ENCODE measurements at places on chromosomes 7 and 10.

DNA sequence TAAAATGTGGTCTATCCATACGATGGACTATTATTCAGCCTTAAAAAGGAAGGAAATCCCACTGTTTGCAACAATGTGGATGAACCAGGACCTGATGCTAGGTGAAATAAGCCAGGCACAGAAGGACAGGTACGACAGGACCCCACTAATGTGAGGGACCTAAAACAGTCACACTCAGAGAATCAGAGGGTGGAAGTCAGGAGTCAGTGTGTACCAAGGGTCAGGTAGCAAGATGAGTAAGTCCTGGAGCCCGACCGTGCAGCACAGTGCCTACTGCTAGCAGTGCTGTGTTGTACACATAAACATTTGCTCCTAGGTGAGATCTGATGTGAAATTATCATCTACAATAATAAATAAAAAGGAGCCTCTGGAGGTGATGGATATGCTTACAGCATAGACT is 322.3 kb downstream of the GLRX3 start:
- no peak for DNase-seq

GRCh38 chr10:19638896-19639233 is 177.4 kb upstream of the PLXDC2 start:
- DNase-seq: no peak

- no peak for DNase-seq
These were observed 41.6 kb downstream of the DNAJB9 start for GRCh38 chr7:108611268-108611667.

DNA sequence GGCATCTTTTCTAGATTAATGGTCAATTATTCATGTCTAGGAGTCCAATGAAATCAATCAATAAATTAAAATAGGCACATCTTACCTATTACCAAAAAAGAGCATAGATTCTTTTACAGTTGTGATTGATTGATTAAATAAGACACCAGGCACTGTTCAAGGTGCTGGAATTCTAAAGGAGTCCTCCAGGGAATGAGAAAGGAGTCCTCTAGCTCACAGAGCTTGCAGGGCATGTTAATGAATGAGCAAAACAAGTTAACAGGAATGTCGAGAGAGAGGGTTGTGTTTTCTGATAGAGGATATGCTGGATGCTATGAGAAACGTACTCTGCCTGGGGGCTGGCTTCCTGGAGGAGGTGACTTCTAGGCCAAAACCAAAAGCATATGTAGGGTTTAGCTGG is 191.4 kb downstream of the BMPER start:
- no peak for DNase-seq

GRCh38 chr7:93817526-93817925 is 73.0 kb downstream of the TFPI2 start:
- DNase-seq: no peak

GRCh38 chr7:116353647-116354046 is 143.3 kb downstream of the TES start:
- DNase-seq: peak; percentile 15

DNA sequence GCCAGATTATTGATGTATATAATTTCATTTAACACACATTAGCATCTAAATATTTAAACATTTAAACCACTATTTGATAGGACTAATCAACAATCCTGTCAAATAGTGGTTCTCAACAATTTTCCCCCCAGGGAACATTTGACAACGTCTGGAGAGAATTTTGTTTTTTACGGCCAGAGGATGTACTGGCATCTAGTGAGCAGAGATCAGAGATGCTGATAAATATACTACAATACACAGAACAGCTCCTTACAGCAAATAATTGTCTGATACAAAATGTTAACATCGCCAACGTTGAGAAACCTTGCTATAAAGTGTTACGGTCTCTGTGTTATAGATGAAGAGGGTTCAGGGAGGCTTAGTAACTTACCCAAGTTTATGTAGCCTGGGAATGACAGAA is 25.0 kb upstream of the TMEM229A start:
- no peak for DNase-seq

DNA sequence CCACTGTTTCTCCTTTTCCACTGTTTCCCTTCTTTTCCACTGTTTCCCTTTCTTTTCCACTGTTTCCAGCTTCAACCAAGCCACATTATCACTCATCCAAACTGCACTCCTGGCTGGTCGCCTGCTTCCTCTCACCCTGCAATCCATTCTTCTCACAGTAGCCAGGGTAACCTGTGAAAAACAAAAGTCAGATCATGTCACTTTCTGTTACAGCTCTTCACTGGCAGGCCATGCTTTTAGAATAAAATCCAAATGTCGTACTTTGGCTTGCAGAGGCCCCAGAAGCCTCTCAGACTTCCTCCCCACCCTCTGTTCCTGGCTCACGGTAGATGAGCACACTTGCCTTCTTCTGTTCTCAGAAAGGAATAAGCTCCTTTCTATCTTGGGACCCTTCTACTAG is 33.9 kb downstream of the STARD3NL start:
- DNase-seq: no peak

DNA sequence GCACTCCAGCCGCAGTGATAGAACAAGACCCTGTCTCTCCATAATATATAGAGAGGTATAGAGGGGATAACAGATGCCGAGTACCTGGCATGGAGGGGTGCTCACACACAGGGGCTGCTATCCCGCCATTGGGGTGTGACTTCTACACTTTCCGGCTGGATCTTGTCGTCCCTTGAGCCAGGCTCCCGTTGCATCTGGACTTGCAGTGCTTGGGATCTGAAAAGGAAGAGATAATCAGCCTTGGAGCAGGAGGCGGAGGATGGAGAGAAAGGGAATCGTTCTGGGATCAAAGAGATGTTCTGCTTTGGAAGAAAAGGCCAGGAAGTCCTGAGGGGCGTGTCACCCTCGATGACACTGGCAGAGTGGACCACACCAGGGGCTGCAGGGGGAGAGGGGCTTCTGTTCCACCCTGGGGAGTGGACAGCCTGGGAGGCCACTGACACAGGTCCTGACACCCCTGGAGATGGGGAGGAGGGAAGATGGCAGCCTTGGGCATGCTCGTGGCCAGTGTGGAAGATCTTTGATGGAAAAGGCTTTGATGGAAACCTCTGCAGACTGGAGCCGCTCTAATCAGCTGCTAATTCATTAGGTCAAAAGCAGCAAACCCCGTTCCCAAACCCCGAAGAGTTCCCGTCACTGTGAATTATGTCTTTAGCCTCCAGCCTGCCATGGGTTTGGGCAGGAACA is 85.1 kb downstream of the CARD11 start:
- DNase-seq: no peak

DNA sequence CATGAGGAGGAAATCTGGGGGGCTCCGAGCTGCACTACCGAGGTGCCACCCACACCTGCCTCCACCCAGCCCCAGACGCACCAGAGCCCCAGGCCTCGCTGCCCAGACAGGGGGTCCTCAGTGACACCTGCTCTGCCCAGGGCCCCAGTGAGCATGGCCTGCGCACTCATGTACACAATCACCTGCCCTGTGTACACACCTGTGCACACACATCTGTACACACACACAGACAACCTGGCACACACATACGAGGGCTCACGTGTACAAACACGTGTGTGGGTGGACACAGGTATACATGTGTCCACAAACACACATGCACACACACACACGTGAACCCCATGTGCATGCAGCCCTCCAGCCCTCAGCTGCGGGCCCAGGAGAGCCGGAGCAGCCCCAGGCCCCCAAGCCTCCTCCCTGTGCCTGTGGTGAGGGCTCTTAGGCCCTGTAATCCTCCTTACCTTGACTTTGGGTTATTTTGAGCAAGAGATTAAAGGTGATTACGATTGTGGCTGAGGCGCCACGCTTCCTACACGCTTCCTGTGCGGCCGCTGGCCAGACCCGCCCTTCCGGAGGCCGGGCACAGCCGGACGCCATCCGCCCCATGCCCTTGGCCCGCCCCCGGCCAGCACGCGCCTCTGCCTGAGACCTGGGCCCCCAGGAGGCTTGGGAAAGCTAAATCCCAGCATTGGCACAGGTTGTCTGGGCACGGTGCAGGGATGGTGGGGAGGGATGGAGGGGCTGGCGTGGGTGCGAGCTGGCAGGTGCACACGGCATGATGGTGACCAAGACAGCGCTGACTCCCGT is 71.9 kb downstream of the ELFN1 start:
- peak; percentile 88 for DNase-seq

DNA sequence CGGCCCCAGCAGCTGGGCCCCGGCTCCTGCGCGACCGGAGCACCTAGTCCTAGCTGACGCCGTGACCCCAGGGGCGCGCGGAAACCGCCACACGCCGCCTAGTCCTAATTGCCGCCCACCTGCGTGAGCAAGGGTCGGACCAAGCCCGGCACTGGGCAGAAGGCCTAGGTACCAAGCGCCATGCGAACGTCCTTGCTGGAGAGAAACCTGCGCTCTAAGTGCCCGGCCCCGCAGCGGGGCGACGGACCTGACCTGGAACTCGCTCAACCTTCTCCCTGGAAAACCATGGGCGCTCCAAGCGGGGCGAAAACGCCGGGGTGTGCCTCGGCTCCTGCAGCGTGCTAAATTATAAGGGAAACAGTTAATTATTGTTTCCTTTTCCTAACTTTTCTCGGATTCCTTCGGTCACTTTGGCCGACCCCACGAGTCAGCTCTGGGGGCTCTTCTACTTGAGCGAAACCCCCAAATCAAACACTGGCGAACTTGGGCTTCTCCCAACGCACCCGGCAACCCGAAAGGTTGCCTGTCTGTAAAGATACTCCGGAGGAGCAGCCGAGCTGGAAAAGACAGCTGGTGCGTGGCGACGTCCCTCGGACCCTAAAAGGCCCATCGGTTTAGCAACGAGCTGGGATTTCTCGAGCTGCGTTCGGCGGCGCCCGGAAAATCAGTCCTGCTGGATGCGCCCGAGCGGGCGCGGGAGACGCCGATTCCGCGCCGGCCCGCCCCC is 5.3 kb upstream of the EBF3 start:
- no peak for DNase-seq

DNA sequence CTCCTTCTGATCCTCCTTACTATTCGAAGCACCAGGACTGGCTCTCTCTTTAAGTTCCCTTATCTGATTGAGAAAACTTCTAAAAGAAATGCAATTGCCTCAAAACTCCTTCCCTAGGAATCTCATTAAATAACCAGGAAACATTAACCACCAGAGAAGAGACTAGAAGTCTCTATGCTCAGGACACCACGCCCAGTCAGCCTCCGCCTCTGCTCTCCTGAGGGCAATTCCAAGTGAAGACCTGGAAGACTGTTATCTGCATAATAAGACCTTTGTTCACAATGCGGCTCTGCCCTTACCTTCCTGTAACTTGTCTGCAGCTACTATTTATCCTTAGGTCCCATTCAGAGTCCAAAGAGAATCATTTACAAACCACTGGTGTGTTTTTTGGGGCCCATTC is 78.8 kb downstream of the ELMO1 start:
- no peak for DNase-seq

DNA sequence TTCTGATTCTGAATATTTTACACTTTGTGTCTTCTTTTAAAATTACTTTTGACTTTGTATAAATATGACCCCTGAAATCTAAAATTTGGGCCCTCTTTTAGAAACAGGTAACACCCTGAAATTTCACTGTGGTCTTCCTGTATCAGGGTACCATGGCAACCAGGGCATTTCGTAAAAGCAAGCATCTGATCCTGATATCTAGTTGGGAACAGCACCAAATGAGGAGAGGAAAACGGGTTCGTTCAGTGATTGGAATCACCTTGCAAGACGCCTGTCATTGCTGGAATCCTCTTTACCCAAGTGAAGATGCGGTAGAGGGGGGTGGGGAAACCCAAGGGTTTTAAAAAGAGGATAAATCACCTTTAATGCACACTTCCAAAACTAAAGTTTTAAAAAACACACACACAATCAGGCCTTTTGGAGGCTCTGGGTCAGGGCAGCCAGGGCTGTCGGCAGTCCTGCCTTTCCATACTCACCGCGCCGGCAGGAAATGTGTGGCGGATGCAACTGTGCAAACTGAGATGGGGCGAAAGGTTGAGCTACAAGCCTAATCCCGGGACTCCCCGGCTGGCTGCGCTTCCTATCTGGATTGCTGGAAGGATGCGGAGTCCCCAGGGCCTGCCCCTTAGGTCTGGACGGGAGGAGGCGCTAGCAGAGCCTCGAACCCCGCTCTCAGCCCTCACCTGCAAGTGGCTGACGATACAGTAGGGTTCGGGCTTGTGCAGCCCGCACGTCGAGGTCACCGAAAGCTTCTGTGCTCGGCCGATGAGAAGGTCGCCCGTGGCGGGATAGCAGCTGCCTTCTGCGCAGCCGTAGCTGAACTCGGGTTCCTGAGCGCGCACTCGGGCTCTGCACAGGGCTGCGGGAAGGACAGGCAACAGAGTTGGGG is 1.8 kb downstream of the LAMB1 start:
- no peak for DNase-seq

- DNase-seq: no peak
These were observed 7.5 kb upstream of the PODXL start for GRCh38 chr7:131563918-131564317.

DNA sequence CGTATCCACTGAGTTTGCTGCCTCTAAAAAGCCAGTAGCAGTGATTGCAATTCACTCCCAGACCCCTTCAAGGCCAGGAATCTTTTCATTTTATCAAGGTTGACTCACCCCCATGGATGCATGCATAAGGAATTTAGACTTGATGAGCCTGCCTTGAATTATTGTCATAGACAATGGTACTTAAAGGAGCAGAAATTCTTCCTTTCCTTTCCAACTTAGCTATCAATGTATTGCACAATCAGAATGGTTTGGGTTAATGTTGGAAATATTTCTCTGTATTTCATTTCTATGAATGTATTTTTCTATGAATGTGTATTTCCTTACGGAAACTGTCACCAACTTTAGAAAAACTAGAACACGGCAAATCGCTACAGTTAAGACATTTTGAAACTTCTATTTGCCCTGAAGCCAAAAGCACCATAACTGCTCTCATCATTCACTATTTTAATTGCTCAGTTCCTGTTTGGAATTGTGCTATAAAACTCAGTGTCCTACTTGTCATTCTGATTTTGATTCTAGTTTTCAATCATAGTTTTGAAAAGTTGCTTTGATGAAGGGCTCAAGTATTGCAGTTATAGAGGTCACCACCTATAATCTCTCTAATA is 355.7 kb upstream of the AKR1E2 start:
- no peak for DNase-seq

DNA sequence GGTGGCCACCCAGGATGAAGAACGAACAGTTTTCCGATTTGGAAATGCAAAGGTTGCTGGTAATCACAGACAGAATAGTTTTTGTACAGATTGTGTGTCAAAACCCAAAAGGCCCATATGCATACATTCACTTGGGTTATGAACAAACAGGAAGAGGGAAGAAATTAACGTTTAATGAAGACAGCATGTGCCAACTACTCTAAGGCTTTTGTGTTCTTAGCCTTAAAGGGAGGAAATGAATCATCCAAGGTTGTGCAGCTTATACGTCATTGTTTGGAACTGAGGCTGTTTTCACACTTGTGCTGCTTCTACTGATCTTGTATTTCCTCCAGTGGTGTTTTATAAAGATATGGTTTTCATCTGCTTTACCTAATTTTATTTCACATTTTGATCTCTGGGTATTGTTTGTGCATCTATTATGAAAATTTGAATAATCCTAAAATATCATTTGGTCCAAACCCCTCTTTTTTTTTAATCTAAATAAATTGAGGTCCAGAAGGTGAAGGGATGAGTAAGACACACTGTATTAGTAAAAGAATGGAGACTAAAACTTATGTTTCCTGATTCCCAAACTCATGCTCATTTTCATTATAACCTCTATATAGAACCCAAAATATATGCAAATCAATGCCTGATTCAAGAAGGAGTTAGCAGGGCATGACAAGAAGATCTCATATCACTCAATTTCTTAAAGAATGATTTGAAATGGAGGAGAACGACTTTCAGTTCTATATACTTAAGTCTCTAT is 373.1 kb downstream of the THSD7A start:
- no peak for DNase-seq
